Cardiac septum (tissue), 1 donor: ENCODE measurements at places on chromosomes 1 and 21.

GRCh38 chr1:78383923-78384322 is 106.9 kb upstream of the PTGFR start:
- no peak for DNase-seq

DNA sequence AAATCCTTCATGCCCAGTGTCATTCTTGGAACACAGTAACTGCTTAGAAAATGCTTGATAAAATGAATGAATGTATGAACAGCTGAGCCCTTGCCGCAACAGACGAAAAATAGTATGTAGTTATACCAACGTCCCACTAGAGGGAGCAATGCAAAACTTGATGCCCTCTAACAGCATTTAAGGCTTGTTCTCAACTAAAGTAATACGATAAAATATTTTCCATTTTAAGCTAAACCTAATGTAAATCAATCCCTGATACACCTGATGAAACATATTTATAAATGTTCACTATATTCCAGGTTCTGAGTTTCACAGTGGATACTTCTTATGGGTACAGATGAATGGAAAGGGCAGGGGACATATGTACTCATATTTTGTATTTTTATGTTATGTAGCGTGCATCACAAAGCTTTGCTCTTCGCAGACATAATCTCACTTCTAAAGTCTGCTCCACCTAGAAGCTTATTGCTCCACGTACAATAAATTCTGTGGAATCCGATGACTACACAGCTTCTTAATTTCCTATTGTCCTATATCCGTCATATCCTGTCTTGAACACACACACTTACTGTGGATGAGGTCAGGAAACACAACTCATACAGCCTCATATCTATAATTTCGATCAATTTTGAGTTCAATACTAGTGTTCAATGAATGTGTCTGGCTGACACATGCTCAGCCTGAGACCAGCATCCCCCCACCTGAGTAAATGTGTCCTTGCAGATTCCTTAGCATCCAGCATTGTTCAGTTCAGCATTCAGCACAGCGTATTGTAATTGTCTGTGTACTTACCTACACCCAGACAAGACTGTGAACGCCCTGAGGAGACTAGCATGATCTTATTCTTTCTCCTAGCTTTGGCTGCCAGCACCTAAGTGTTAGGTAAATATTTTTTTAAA is 4.4 kb upstream of the UTP25 start:
- no peak for DNase-seq

DNA sequence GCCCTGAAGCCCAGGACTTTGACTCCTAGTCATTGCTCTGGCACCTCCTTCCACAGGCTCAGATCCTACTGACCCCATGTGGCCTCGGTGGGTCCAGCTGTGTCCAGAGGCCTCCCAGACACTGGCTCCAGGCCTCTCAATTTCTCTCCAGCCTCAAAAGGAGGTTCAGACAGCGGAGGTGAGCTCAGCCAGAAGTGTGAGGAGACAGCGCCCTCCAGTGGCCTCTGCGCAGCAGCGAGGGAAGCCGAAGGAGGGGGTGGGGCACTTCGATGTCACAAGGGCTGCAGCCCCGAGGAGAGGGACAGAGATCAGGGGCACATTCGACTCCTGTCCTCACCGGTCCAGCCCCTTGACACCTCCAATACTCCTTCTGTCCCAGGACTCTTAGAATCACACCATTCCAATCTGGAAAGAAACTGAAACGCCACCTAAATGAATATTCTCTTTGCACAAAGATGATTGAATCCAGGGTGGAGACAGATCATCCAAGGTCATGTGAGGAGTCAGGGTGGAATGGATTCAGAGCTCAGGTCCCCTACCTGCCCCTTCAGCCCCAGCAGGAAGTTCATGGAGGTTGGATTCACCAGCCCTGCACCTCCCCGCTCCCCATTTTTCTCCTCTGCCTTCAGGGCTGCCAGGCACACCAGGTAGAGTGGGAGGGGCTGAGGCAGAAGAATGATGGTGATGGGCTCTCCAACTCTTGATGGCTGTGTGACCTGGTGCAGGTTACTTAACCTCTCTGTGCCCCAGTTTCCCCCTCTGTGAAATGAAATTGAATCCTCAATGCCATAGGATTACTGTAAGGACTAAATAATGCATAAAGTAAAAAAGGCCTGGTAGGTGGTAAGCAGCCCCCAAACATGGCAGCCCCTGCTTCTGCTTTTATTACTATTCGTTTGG is 34.8 kb upstream of the ZBTB40 start:
- DNase-seq: no peak

DNA sequence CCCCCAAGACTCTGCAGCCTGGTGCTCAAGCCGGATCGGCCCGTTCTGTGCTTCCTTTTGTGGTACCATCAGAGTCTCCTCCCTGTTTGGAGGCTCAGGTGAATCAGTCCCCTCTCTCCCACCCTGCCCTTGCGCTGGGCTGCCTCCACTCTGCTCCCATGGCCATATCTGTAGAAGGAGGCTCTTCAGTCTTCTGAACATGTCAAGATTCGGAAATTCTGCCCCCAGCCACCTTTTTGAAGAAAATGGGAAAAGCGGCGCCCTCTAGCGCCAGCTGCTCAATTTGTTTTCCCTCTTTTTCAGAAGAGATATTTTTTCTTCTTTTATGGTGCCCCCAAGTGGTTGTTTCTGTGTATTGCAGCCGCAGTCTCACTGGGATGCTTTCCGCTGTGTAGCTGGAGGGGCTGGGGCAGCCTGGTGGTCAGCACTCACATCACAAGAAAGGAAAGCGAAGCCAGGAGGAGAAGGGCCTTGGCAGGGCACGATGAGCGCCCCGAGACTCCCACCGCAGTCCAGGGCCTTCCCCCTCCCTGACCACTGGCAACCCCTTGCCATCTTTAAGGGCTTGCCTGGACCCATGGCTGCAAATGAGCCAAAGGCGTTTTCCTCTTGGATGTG is 58.4 kb upstream of the CACNA1E start:
- DNase-seq: peak; percentile 81

DNA sequence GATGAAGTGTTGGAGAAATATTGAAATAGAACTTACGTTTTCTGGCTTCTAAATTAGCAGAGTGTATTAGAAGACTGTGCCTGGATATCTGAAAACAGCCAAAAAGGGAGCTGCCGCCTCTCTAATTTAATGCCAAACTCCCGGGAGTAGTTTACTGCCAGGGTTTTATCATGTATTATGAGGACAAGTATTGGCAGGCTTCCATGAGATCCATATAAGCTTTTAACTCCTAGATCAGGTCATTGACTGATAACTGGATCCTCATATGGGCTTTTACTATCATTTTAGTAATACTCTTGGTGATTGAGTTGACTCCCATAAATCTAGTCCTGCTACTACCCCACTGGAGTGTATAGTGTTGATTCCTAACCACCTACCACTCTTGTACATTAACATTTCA is 178.4 kb upstream of the CXADR start:
- no peak for DNase-seq

GRCh38 chr1:28470146-28470545 is 35.7 kb upstream of the RCC1 start:
- DNase-seq: no peak

DNA sequence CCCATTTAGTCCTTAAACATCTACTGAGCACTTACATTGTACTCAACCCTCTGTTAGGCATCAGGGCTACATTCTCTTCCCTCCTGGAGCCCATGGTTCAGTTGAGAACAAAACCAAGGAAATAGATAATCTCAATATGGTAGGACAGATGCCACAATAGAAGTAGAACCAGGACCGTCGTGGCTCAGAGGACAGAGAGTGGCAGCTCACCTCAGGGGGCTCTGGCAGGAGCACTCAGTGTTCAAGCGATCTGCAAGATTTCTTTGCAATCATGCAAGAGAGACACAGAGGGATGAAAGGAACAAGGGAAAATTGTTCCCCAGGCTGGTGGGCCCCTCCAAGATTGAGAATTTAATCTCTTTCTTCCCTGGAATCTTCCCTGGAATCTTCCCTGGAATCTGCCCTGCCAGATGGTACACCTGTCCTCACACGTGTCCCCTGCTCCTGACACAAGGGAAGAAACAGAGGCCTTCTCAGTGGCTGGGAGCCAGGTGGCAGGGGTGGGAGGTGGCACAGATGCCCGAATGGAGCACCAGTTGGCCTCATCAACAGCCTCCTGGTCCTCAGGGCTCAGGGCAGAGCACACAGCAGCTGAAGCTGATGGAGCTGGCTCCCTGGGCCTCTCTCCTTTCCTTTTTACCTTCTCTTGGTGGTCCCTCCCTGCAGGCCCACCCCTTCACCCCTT is 135.4 kb downstream of the PLXNA2 start:
- DNase-seq: peak; percentile 36

GRCh38 chr1:32533792-32534327 is 5.4 kb upstream of the ZBTB8A start:
- DNase-seq: no peak

- no peak for DNase-seq
Observed at GRCh38 chr1:51328279-51328678, 2.1 kb downstream of the TTC39A start.

GRCh38 chr1:61198554-61198953 is 116.2 kb downstream of the NFIA start:
- no peak for DNase-seq

GRCh38 chr1:225044258-225044657 is 114.8 kb downstream of the DNAH14 start:
- DNase-seq: no peak

- no peak for DNase-seq
Observed at GRCh38 chr1:115505148-115505571, 136.6 kb upstream of the VANGL1 start.

DNA sequence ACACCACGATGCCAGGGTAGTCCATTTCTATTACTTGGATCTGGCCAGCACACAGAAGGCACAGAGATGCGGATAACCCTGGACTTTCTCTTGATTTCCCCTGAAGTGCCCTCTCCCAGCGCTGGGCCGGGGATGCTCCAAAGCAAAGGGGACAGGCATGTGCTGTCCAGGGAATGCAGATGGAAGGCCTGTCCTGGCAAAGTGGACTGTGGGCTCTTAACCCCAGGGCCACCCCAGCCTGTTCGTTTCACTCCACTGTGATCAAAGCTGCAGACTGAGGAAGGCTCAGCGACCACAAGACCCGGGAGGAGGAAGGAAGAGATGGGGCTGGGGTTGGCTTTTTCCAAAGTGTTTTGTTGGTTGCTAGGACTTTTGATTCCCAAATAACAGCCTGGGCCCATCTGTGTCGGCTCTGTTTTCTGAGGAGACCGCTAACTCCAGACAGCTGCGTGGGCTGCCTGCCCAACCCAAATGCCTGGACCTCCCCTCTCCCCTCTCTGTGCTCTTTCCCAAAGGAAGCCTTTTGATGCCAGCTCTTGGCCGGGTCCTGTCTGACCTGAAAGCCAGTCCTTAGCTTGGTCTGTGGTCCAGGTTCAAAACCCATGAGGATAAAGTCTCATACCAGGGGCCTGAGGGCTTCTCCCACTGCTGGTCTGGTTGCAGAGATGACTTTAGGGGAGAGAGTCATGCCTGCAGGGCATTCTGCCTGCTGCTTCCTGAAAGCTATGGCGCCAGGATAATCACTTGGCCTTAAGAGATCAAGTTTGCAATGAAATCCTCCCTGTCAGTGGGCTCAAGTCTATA is 119.6 kb upstream of the CD34 start:
- peak; percentile 76 for DNase-seq

DNA sequence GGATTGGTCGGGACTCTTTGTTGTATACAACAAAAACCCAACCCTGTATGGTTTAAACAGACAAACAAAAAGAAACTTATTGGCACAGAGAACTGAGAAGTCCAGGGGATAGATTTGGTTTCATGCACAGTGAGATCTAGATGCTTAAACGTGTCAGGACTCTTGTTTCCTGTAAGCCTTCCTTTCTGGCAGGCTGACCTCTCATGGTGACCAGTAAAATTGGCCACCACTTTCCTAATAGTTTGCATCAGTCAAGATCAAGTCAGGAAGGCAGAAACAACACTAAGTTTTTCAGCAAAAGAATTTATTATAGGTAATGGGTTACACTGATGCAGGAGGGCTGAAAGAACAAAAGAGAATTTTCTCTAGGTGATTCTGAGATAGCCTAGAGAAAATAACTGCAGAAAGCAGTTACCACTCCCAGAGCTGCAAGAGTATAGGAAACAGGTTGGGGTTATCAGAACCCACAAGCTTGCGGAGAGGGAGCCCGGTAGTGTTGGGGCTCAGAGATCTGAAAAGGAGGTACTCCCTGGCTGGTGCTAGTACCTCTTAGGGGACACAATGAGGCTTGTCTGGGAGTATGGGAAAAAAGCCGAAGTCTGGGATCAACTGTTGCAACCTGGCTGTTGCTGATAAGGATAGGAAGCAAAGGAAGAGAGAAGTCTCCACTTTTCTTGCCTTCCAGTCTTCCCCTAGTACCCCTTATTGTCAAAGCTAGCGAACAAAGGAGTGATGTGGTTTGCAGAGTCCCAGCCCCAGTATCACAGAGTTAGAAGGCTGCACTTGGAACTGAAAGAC is 21.4 kb downstream of the CITED4 start:
- no peak for DNase-seq

DNA sequence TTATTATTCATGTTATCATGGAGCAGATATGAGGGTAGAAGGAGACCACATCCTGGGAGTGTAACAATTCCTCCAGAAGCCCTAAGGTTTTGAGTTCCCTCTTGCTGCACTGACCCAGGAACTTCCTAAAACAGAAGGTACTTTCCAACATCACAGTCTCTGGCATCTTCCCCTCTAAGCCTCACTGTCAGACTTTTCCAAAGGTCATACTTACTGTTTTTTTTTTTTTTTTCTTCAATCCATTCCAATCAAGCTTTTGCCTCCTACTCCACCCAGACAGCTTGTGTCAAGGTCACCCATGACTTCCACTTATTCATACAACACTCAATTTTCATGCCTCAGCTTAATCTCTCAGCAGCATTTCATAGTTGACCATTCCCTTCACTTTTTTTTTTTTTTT is 18.4 kb upstream of the UQCRHL start:
- DNase-seq: no peak

GRCh38 chr1:3530926-3531818 is 76.7 kb downstream of the ARHGEF16 start:
- peak; percentile 89 for DNase-seq

DNA sequence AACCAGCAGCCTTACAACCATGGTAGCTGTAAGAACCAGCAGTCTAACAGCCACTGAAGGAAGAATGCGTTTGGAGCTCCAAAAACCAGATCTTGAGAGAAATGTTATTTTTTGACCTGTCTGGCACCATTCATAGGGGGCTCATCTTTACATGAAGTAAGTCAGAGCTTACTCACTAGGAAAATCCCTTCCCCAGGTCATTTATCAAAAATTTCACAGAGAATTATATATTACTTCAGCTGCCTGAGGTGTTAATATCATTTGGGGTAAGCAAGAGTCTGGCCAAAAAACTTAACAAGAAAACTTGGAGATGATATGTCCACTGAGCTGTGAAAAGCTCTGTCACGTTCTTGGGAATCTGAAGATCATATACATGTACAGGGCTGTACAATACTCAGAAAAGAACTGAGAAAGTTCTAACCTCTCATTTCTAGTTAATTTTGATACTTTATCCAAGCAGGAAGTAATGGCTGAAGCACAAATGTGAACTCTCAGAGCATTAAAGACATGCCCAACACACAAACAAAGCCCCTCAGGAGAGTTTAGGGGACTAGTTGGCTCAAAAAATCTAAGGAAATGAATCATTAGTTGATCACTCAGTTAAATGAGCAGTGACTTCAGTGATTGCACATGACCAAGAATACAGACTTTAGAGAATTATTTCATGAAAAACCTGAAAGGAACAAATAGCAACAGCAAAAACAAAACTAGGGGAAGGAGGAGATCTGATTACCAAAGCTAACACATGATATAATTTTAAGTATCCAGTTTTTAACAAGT is 681.1 kb downstream of the LTN1 start:
- no peak for DNase-seq

- no peak for DNase-seq
Observed at GRCh38 chr21:35058058-35058457, 9.0 kb upstream of the RUNX1 start.
